ENCODE measurements at places on chromosomes 13 and 19.

GRCh38 chr13:105552078-105552477, 983.4 kb downstream of the EFNB2 start:
- no peak for DNase-seq

DNA sequence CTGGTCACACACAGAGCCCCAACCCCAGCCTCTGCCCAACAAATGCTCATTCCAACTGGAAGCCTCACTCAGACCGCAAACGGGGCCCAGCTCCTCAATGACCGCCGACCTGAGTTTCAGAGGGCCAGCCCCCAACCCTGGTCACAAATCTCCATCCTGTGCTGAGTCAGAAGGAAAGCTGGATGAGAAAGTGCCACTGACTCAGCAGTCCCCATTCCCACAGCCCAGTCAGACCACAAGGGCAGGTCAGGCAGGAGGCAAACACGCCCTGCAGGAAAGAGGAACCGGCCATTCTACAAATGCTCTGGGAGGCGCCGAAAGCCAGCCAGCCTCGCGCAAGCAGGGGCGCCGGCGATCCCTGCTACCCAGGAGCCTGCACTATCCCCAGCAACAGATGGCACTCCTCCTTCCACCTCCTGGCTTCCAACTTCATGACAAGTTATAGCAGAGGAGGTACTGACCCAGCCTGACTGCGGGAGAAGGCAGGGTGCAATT, 14.1 kb upstream of the PRKD2 start:
- peak; percentile 33 for DNase-seq

DNA sequence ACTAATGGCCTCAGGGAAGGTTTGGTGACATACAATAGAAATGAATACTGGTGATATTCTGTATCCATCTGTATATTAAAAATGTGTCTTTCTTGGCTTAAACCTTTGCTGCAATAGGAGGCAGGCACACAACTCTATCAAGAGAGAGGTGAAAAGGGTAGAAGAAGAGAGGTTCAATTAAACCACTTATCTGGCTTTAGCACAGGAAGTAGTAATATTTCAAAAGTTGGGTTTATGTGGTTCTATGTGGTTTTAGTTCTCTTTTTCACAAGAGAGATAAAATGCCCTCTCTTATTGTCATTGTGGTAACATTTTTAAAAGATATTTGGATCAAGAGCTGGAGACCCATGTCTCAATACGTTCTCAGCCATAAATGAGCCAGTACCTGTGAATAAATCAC, 146.2 kb upstream of the FNDC3A start:
- no peak for DNase-seq

DNA sequence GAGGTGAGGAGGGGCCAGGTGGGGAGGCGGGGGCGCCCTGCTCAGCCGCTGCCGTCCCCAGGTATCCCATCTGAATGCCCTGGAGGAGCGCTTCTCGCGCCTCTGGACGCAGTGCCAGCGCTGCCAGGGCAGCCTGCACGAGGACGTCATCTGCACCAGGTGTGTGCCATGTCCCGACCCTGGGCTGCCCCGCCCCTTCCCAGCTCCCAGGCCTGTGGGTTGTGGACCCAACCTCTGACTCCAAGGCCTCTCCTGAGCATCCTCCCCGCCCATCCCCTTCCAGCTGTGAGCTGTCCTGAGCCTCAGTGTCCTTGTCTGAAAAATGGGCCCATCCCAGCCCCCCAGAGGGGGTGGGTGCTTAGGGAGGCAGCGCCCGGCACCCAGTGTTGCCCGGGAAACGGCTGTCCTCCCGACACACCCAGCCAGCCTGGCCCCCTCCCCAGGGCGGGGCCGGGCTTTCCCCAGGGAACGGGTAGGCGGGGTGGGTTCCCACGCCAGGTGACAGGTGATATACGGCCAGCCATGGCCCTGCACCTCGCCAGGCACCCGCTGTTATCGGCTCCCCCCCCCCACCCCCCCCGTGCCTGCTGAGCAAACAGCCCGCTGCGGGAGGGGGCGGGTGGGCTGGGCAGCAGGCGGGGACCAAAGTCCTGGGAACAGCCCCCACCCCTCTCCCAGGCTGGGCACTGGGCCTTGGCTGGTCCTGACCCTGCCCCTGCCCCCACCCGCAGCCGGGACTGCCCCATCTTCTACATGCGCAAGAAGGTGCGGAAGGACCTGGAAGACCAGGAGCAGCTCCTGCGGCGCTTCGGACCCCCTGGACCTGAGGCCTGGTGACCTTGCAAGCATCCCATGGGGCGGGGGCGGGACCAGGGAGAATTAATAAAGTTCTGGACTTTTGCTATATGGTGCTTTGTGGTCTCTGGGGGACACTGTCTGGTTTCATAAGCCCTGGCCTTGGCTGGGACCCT, 1.3 kb upstream of the SPIB start:
- no peak for DNase-seq

DNA sequence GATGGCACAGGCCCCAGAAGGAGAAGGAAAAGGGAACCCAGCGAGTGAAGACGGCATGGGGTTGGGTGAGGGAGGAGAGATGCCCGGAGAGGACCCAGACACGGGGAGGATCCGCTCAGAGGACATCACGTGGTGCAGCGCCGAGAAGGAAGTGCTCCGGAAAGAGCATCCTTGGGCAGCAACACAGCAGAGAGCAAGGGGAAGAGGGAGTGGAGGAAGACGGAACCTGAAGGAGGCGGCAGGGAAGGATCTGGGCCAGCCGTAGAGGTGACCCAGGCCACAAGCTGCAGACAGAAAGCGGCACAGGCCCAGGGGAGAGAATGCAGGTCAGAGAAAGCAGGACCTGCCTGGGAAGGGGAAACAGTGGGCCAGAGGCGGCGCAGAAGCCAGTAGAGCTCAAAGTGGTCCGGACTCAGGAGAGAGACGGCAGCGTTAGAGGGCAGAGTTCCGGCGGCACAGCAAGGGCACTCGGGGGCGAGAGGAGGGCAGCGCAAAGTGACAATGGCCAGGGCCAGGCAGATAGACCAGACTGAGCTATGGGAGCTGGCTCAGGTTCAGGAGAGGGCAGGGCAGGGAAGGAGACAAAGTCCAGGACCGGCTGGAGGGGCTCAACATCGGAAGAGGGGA, 1.1 kb downstream of the PPP1R12C start:
- peak; percentile 83 for DNase-seq

- no peak for DNase-seq
Observed at GRCh38 chr19:33488826-33489225, 32.8 kb downstream of the PEPD start.

GRCh38 chr19:53655042-53655665, 23.4 kb downstream of the DPRX start:
- DNase-seq = no peak

GRCh38 chr19:30791088-30791487, 418.9 kb downstream of the ZNF536 start:
- DNase-seq = no peak

DNA sequence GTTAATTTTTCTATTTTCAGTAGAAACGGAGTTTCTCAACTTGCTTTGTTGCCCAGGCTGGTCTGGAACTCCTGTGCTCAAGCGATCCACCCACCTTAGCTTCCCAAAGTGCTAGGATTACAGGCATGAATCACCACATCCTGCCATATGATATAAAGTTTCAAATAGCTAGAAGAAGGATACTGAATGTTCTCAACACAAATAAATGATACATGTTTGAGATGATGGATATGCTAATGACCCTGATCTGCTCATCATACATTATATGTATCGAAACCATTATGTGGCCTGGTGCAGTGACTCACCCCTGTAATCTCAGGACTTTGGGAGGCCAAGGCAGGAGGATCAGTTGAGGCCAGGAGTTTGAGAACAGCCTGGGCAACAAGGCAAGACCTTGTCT, 11.5 kb downstream of the CIB3 start:
- DNase-seq = peak; percentile 85

- no peak for DNase-seq
Observed at GRCh38 chr13:38814331-38814730, 127.5 kb downstream of the FREM2 start.

GRCh38 chr13:40911341-40911740, 107.8 kb downstream of the ELF1 start:
- DNase-seq = no peak

DNA sequence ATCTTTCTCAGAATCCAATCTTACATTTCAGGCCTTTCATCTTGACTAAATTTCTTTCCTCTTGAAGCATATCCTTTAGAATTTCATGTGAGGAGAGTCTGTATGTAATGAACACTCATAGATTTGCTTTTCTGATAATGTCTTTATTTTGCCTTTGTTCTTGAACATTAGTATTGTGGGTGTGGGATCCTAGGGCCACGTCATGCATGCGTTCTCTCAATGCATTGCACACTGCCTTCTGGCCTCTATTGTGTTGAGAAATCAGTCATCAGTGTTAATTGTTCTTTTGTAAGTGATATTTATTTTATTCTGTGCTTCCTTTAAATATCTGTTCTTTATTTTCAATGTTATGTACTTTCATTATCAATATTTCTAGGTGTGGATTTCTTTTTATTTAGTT, 364.9 kb downstream of the OXGR1 start:
- DNase-seq = no peak

GRCh38 chr19:45306040-45306439, 16.6 kb downstream of the CKM start:
- DNase-seq = no peak

GRCh38 chr13:47459512-47459911, 541.6 kb downstream of the SUCLA2 start:
- no peak for DNase-seq

DNA sequence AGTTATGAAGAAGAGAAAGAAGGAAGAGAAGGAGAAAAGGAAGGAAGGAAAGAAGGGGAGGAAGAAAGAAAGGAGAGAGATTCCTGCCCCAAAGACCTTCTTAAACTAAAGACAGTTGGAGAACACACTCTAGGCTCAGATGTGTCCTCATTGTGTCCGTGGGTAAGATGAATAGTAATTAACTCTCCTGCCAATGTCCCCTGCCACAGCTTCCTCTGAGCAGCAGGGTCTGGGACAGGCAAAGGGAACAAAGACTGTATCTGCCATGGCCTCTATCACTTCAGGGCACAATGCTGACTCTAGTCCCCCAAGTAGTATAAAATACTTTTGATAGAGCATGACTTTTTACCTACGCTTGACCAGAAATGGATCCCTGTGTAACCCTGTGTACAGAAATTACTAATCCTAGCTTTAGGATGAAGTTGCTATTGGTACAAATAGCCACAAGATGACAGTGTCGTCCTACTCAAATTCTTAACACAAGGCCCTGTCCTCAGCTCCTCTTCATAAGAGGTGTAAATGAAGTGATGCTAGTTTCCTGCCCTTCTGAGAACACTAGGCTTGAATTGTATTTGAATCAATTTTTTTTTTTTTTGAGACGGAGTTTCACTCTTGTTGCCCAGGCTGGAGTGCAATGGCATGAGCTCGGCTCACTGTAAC, 186.2 kb upstream of the GPR12 start:
- DNase-seq = no peak

DNA sequence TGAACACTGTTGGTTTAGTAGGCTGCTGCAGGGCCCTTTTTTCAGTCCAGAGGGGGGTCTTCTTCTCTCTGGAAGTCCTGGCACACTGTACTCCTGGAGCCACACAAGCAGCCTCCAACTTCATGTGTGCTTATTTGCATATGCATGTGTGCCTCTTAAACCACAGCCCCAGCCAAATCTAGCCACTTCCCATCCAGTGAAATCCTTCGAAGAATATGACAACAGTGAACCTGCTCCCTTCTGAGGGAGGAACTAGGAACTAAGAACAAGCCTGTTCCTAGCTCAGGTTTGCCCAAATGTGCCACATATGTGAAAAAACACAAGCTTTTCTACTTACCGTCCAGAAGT, 348.5 kb downstream of the FOXO1 start:
- no peak for DNase-seq

- DNase-seq = no peak
Observed at GRCh38 chr13:99391781-99392469, 84.7 kb upstream of the GPR183 start.

GRCh38 chr19:45152504-45153338, 8.1 kb downstream of the NKPD1 start:
- DNase-seq = no peak

DNA sequence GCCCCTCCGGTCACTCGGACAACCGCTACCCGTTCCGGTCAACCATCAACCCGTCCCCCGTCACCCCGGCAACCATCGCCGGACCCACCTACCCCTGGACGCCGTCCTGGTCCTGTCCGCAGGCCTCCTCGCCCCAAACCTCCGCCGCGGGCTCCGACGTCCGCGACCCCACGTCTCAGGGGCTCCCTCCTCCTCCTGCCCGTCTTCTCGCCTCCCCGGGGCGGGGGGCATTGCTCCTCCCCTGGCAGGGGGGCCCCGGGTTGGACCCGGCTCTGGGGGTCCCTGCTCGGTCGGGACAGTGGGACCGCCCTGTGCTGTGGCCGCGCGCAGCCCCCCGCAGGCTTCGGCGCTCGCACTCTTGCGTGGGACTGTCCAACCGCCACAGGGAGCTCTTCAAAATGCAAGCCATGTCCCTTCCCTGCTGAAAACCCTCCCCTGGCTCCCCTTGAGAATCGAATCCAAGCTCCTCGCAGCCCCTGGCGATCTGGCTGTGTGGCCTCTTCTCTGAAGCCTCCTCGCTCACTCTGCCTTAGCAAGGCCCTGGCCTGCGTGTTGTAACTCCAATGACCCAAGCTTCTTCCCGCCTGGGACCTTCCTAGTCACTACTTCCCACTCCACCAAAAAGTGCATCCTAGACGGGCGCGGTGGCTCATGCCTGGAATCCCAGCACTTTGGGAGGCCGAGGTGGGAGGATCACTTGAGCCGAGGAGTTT, 8.4 kb downstream of the EPHX3 start:
- no peak for DNase-seq

GRCh38 chr19:18416778-18417249, 2.4 kb upstream of the SSBP4 start:
- DNase-seq = peak; percentile 91

GRCh38 chr13:74026753-74027152, 107.5 kb downstream of the KLF12 start:
- DNase-seq = peak; percentile 16

GRCh38 chr13:39159393-39159792, 121.1 kb downstream of the NHLRC3 start:
- no peak for DNase-seq

Measured in NCI-H226 (cell line).